ENCODE measurements at places on chromosomes 4 and X.

GRCh38 chrX:136318156-136318555 lies 17.4 kb downstream of the ADGRG4 start:
- DNase-seq: no peak

GRCh38 chr4:15912236-15912635 lies 26.3 kb downstream of the FGFBP1 start:
- DNase-seq: no peak

- no peak for DNase-seq
Observed at GRCh38 chr4:153227469-153228075, 23.3 kb downstream of the TRIM2 start.

- DNase-seq: no peak
Observed at GRCh38 chrX:85928606-85929005, 118.8 kb downstream of the CHM start.

DNA sequence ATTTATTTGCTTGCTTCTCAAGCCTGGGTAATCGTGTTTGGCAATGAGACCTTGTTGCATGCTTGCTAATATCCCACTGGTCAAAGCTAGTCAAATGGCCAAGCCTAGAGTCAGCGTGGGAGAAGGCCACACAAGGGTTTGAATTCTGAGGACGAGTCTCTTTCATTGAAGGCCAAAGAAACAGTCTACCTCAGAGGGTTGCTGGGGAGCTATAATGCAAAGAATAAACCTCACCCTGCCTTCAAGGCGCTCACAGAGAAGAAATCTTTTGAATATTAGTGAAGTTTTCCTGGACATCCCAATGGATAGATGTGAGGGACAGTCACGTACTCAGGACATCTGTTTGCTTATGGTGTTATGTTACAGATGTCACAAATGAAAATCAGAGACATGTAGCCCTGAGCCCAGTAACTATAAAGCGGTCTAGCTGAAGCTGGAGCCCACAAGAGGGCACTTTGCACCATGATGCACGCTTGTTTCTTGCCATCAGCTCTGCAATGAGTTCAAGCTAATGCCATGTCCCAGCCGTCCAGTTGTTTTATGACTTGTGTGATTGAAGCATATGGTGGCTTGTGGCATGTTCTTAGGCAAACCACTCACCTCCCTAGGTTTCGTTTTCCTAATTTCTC lies 1.1 kb upstream of the TLR3 start:
- DNase-seq: no peak

DNA sequence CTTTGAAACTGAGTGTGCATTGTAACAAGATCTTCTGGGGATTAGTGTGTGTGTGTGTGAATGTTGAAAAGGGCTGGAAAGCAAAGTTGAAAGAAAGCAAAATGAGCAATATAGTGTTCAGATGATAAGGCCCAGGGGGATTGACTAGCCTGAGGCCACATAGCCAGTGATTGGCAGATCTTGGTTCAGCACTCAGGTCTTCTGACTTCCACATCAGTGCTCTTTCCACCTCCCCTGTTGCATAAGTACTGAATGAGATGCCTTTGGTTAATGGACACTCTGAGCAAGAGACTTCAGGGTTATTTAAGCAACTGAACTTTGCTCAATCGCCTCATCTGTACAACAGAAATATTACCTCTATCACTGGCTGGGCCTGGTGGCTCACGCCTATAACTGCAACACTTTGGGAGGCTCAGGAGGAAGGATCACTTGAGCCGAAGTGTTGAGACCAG lies 120.4 kb downstream of the TMEM164 start:
- DNase-seq: no peak

GRCh38 chrX:39752815-39753214 lies 344.9 kb downstream of the BCOR start:
- DNase-seq: no peak

DNA sequence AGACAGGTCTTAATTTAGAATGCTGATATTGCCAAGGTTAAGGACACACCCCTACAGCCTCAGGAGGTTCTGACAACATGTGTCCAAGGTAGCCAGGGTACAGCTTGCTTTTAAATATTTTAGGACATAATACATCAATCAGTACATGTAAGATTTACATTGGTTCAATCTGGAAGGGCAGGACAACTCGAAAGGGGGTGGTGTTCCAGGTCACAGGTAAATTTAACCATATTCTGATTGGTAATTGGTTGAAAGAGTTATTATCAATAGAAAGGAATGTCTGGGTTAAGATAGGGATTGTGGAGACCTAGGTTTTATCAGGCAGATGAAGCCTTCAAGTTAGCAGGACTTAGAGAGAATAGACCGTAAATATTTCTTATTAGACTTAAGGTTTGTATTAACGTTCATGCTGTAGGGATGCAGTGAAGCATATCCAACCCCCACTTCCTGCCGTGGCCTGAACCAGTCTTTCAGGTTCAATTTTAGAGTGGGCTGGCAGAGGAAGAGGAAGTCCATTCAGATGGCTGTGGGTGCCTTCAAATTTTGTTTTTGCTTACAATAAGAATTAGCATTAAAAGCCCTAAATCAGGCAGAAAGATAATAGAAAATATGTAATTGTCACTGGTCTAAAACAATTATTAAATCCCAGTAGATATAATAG lies 136.5 kb upstream of the GALNTL6 start:
- no peak for DNase-seq

GRCh38 chr4:184201179-184201578 lies 16.5 kb downstream of the ENPP6 start:
- no peak for DNase-seq

- DNase-seq: no peak
Observed at GRCh38 chr4:88846206-88846790, 148.7 kb upstream of the NAP1L5 start.

DNA sequence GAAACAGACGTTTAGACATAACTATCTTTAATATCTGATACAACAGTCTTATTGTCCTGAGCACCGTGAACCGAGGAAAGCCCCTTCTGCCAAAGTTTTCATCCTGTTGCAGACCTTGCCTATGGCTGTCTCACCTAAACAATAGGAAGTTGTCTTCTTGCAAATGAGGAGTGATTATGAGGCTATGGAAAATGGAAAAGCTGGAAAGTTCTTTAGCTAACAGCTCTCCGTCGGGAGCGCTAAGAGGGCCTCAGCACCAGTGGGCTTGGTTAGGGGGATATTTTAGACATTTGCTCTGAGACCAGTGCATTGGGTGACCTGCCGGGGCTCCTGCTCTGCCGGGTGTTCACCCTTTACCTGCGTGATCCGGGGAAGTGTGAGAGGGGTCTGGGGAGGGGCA lies 28.4 kb downstream of the TMEM131L start:
- DNase-seq: no peak

- DNase-seq: no peak
Observed at GRCh38 chrX:36431819-36432218, 512.3 kb downstream of the CFAP47 start.

GRCh38 chrX:40012868-40013265 lies 84.9 kb downstream of the BCOR start:
- no peak for DNase-seq

DNA sequence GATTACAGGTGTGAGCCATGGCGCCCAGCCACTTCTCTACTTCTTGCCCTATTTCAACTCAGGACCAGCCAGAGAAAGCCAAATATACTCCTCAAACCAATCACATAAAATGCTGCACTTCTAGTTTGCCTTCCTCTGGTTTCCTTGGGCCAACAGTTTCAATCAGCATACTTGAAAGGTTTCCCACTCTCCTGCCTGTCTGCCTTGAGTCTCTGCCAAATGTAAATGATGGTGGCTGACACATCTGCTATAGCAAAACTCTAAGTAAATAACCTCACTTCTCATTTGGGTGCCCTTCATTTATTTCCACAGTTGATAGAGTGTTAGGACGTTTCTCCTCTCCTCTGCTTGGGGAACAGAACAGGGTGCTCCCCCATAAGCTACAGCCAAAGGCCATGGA lies 36.4 kb upstream of the PPA2 start:
- DNase-seq: no peak

DNA sequence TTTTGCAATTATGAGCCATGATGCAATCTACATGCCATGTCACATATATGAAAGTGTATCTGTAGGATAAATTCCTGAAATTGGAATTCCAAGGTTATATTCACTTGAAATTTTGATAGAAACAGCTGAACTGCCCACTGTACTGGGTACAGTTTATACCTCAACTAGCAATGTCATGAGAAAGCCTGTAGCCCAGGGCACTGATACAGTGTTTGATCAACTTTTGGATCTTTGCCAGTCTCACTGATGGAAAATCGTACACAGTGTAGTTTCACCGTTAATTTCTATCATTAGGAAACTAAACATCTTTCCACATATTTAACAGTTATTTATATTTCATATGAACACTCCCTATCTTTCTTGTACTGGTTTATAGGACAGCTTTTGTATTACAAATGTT lies 34.2 kb downstream of the TAPT1 start:
- DNase-seq: no peak

GRCh38 chrX:123797543-123798447 lies 62.1 kb upstream of the XIAP start:
- no peak for DNase-seq

GRCh38 chrX:41708486-41708885 lies 15.5 kb upstream of the GPR82 start:
- DNase-seq: no peak
